ENCODE measurements at places on chromosomes 11 and 22.

DNA sequence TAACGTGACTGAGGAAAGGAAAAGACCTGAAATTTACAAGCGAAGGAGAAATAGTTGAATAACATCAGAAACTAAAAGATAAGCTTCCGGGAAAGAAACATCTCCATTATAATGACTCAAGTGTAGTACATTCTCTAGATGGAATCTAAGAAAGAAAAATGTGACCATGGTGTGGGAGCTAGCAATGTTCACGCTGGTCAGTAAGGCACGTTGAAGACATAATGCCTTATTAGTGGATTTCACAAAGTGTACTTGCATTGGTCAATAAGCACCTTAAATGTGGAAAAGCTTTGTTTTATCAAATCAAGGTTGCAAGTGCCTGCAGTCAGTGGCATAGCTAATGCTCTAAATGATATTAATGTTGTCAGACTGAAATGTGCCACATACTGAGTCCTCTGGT is 2.8 kb upstream of the LARGE1 start:
- DNase-seq, result no peak

- DNase-seq, result no peak
Observed at GRCh38 chr22:31243339-31244045, 31.4 kb downstream of the LIMK2 start.

DNA sequence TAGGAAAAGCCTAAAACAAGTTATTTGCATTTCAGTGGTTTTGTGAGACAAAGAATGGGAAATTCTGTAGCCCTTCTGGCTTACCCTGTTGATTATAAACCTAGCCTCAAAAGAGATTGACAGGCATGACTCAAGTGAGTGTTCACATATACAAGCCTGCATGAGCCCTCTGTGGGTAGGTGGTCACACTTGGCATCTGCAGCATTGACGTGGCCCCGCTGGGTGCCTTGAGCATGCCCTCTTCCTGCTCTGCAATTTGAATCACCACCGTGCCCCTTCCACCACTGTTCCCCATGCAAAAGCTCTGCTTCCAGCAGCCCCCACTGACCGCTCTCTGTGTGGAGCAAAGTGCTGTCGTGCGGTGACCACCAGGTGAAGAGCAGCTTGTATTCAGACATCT is 21.0 kb upstream of the ADSL start:
- DNase-seq, result peak; percentile 78

DNA sequence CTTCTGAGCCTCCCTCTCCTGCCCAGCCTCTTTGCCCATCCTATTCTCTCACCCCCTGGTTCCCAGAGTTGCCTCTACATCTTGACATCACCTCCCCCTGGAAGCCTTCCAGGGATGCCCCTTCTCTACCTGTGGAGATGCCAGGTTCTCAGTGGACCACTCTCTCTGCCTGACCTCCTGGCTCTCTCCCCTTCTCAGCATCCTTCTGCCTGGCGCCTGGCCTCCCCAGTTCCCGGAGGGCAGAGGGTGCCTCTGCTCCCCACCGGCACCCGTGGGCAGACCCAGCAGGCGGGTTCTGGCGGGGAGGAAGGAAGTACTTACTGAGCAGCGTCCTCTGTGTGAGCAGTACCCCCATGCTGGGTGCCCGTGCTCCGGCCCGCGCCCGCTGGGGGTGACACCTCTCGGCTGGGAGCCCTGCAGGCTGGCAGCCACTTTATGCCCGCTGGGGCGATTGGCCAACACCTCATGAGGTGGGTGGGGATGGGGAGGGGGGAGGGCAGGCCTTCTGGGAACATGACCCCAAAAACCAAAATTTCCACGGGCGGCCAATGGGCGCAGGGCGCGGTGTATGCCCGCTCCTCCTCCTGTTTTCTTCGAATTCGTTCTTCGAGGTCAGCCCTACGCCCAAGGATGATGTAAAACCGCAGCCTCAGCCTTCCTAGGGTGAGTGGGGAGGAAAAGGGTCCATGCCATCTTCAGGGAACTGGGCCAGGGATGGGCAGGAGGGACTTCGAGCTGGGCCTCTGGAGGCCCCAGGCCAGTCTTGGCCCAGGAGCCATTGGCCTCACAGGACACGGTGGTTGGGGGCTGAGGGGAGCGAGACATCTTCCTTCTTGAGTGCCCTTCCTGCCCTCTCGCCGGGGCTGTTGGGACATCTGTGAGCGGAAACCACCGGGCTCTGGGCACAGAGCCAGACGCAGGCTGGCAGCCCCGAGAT is at the start of gene OSM:
TSS of gene OSM (minus strand) at position 407 of the 937 bp plus-strand sequence. CDS start at position 355, 52 bp downstream.
- DNase-seq, result peak; percentile 84

- peak; percentile 42 for DNase-seq
Observed at GRCh38 chr22:39959640-39960447, at the start of gene TMA7B. Gene TMA7B (plus strand): TSS chr22:39960397. CDS start chr22:39964375, 3,978 bp downstream.

DNA sequence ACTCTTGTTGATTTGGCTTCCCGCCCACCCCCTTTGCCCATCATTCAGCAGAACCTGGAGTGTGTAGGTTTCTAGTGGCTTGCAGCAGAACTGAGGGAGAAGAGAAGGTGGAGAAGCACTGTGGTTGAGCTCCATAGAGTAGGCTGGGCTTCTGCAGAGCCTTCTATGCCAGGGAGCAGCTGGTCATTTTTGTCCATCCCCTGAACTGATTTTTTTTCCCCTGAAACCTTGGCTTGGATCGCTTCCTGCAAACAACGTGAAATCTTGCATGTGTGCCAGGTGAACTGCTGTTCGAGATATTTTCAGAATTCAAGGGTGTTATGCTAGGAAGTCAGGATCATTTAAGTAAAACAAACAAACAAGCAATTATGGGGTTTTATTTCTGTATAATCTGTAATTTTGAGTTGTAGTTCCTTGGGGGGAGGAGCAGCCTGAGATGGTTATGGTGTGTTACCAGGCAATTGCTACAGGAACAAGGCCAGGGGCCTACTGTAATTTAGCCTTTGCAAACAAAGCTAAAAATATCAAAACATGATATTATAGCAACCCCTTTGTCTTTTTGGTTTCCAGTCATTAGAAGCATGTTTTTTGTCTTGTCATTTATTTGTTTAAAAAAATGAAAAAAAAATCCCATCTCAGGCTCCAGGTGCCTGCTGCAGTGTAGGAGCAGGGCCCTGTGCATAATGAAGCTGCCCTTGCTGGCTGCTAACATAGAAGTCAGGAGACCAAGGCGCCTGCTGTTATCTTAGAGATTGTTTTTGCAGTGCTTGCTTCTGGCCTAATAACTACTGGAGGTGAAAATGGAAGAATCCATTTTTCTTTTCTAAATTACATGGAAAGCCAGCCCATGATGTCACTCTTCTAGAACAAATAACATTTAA is 152.4 kb upstream of the TTC12 start:
- no peak for DNase-seq

GRCh38 chr22:17233348-17234043 is 14.3 kb upstream of the ADA2 start:
- DNase-seq, result no peak

GRCh38 chr11:90309693-90310092 is 86.8 kb upstream of the CHORDC1 start:
- DNase-seq, result no peak

GRCh38 chr11:101931692-101932091 is 15.4 kb upstream of the ANGPTL5 start:
- DNase-seq, result no peak

DNA sequence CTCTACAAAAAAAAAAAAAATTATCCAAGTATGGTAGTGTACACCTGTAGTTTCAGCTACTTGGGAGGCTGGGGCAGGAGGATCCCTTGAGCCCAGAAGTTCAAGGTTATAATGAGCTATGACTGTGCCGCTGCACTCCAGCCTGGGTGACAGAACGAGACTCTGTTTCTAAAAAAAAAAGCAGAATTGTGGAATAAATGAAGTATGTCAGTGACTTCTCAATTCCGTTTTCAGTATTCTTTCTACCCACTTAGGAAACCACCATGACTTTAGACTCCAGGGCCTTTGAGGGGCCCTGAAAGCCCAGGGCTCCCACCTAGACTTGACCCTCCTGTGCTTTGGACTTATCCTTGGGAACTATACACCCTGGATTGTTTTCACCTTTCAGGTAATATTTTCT is 6.5 kb upstream of the NUP160 start:
- no peak for DNase-seq

DNA sequence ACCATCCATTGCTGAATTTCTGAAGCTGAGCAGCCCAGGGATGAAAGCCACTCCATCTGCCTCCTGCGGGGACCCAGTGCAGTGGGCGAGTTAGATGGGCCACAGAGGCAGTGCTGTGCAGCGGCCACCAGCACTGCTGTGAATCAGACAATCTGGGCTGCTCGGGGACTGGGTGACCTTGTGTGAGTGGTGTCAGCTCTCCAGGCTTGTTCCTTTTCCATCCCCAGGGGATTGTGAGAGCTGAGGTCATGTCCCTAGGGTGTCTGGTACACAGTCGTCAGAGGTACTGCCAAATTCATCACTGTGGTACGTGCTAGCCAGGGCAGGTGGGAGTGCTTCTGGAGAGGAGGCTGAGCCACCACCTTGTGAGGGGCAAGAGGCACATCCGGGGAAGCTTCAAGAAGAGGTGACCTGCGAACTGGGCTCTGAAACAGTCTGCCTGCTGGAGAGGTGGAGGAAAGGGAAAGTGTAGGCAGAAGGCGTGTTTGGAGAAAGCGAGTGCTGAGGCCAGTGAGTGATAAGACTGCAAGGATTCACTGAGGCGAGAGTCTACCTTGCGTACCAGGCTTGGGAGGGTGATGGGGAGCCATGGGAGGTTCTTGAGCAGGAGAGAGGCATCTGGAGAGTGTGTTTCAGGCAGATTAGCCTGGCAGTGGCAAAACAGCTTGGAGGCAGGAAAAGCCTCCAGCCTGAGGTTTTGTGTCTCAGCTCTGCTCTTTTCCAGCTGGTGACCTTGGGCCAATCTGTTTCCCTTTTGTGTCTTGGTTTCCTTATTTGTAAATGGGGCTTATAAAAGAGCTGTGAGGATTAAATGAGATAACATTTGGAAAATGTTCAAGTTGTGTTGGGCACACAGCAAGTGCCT is 22.7 kb downstream of the CACNA1I start:
- no peak for DNase-seq

DNA sequence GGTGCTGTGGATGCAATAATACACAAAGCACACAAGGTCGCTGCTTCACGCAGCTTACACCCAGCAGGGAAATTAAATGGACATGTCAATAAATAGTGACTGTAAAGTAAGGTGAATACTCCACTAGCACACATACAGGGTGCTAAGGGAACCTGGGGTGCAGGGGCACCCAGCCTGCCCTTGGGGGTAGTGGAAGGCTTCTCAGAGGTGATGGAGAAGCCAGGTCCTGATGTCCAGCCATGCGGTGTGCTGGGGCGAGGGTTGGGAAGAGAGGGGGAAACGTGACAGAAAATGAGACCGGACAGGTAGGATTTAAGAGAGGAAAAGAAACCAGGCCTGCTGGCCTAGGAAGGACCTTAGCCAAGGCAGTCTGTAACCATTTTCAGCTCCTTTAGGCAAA is 200.5 kb downstream of the GRIK4 start:
- DNase-seq, result no peak

DNA sequence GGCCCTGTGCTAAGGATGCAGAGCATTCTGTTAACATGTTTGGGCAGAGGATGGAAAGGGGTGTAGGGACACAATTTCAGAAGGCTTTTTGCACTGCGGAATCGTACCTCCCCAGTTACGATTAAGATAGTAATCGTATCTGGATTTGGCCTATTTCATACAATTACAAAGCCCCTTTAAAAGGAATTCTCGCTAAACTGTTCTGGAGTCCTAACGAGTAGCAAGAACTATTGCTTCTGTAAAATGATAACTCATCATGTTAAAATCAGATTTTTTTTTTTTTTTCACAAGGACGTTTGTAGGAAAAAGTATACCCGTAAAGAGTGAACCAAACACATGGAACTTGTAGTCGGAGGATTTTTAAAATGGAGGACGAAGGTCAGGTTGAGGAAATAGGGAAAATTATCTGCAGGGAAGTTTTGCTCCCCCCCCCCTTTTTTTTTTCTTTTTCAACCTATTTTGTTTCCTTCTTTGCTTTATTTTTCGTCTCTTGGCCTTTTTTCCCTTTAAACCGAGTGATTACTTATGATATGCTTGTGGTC is 934 bp downstream of the HSD17B12 start:
- no peak for DNase-seq

DNA sequence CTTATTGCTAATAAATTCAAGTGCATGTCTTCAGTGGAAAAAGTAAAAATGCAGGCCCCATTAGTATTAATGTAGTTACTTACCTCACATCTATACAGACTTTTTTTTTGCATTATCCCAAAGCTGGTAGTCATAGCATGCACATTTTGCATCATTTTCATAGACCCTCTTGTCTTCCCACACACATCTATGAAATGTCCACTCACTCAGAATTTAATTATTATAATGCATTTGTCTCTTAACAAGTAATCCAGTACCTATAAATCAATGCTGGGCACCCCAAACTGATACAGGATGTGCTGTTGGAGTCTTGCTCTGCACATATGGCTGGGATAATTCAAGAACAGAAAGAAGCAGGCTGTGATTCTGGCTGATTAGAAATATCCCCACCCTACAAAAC is 370.4 kb upstream of the FAT3 start:
- DNase-seq, result no peak

DNA sequence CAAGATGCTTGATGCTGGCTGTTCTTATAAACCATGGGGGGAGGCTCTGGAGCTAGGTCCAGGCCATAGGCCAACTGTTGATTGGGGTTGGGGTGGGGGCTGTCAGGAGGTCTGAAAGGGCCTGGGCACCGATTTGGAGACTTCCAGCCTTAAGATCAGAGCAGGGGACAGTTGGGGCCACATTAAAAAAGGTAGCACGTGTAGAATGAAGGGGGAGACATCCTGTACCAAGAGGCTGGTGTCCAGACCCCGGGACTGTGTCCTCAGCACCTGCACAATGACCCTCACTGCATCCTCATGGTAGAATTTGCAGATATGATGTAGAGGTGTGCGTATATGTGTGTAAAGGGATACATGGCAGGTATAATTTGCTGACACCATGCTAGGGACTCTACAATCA is 12.4 kb upstream of the TBX1 start:
- no peak for DNase-seq

GRCh38 chr11:95605271-95605940 is 184.2 kb downstream of the FAM76B start:
- no peak for DNase-seq

- no peak for DNase-seq
Observed at GRCh38 chr11:111741751-111742150, 24.4 kb downstream of the PPP2R1B start.

GRCh38 chr11:33895752-33896137 is 3.9 kb upstream of the LMO2 start:
- DNase-seq, result no peak

- no peak for DNase-seq
Observed at GRCh38 chr11:45021692-45022141, 71.0 kb upstream of the TP53I11 start.

DNA sequence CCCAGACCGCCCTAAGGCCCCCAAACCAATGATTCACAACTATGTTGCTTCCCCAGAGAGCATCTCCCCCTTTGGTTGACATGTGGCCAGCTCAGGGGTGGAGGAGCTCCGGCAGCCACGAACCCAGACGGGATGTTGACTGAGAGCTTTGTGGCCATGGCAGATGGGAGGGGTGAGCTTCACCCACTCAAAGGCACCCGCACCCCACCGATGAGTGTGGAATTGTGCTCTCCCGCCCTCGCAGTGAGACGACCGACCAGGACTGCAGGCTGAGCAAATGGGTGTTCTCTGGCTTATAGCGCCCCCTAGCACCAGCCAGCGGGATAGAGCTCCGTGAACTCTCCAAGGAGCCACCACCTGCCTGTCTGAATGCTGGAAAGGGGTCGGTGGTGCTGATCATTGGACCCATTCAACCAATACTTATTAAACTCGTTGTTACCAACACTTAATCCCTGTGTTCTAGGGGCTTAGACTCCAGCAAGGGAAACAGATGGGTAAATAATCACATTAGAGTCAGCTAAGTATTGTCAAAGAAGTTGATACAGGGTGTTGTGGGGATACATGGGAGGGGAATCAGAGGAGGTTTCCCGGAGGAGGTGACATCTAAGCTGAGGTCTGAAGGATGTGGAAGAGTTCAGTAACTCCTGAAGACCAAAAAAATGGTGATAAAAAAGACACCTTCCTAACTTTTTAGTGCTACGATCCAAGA is 4.5 kb upstream of the TIMP3 start:
- DNase-seq, result peak; percentile 38

All from CD4-positive, alpha-beta T cell treated with Interleukin-2 at 100 ng/mL for 4 hours (primary cell).